ENCODE measurements at places on chromosomes 13 and 19.

DNA sequence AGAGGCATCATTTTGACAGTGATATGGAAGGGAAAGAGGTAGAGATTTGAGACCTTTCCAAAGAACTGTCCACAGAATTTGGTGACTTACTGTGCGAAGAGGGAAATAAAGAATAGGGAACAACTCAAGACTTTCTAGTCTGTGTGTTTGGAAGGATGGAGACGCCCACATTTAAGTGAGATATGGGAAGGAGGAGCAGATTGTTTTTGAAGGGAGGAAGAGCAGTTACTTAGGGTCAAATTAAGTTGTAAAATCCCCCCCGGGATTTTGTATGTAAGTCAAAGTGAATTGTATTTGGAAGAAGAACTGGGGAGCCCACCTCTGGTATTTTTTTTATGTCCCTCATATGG is 1.2 kb downstream of the USPL1 start:
- no peak for DNase-seq

GRCh38 chr13:30900436-30900835 is 5.6 kb upstream of the MEDAG start:
- no peak for DNase-seq

DNA sequence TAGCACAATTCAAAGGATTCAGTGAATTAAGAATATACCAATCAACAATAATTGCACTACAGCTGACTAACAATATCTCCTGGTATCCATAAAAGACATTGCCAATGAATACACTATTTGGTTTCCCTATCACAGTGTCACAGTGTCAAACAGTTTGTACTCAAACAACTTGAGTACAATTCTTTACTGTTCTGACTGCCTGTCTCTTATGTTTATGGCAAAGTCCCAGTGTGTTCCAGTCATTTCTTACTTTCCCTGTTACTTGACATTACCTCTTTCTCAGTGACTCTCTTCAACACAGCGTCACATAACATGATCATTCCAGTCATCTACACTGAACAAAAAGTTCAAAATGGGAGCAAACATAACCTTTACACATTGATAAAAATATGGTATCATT is 21.2 kb upstream of the RNASEH2B start:
- no peak for DNase-seq

DNA sequence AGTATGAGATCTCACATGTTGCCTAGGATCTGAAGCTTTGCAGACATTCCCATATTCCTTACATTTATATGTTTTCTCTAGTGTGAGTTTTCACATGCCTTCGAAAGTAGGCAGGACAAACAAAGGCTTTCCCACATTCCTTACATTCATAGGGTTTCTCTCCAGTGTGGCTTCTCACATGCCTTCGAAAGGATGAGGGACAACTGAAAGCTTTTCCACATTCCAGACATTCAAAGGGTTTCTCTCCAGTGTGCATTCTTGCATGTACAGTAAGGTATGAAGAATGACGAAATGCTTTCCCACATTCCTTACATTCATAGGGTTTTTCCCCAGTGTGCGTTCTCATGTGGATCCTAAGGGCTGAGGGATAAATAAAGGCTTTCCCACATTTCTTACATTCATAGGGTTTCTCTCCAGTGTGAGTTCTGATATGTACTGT is 14.2 kb downstream of the ZNF699 start:
- DNase-seq = no peak

DNA sequence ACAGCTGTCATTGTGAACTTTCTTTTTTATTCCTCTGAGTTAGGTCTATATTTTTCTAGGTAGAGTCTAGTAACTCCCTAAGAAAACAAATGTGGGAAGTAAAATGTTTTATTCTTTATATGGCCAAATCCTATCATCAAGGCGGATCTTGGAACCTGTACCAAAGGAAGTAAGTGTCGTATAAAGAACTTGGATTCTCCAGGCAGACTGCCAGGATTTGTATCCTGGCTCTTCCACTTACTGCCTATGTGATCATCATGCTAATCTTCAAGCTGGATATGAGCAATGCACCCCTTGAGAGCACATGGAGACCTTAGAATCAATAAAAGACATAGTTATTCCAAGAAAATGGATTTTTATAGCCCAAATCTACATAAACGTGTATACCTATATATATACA is 286.5 kb downstream of the PCDH17 start:
- no peak for DNase-seq

GRCh38 chr13:62173958-62174357 is 758.3 kb upstream of the PCDH20 start:
- no peak for DNase-seq

GRCh38 chr13:33785384-33785783 is 32.6 kb upstream of the RFC3 start:
- no peak for DNase-seq

DNA sequence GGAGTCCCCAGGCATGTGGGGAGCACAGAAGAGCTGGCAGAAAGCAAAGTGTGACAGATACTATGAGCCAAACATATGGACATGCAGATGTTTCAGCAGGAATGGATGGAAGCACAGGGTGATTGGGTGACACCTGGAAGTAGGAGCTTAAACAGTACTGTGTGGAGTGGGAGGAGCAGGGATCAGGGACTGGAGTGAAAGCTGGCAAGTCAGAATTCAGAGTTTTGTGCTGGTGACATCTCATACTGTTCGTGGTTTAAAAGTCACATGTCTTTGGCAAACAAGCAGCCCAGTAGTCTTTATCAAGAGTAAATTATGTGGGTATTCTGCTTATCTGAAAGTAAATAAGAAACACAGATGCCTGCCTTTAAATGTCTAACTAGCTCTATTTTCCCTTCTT is 408.2 kb downstream of the COG6 start:
- no peak for DNase-seq

- DNase-seq = no peak
Measured at GRCh38 chr19:44988273-44988672, 13.0 kb upstream of the RELB start.

GRCh38 chr19:35519291-35519690 is 5.8 kb upstream of the DMKN start:
- no peak for DNase-seq

Measured in tibial artery (tissue), 4 donors.